KG1 (cell line): ENCODE measurements at places on chromosomes 4 and X.
A peak's percentile ranks its signal among the peaks of the same experiment; 100 is the strongest.

DNA sequence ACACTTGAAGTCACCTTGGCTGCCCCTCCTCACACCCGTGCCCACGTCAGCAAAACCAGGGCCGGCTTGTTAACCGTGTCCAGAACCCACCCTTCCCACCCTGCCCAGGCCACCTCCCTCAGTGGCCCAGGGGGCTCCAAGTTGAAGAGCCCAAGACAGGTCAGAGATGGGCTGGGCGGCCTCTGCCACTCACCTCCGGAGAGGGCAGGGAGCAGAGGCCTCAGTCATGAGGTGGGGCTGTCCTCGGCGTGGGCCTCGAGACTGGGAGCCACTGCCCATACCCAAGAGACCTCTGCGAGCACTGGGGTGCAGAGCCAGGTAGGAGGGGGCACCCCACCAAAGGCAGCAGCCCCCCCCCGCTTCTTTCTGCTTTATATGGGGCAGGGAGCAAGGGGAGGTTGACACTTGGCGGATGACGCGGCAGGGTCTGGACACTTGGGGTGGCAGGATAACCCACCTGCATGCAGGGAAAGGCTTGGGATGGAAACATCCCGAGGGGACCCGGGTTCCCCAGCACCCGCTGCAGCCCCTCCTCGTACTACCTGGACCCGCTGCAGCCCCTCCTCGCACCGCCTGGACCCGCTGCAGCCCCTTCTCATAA lies 38.0 kb upstream of the SPON2 start:
- DNase-seq: no peak

- no peak for DNase-seq
These were observed 1.1 kb downstream of the RNF150 start for GRCh38 chr4:141132072-141132708.

DNA sequence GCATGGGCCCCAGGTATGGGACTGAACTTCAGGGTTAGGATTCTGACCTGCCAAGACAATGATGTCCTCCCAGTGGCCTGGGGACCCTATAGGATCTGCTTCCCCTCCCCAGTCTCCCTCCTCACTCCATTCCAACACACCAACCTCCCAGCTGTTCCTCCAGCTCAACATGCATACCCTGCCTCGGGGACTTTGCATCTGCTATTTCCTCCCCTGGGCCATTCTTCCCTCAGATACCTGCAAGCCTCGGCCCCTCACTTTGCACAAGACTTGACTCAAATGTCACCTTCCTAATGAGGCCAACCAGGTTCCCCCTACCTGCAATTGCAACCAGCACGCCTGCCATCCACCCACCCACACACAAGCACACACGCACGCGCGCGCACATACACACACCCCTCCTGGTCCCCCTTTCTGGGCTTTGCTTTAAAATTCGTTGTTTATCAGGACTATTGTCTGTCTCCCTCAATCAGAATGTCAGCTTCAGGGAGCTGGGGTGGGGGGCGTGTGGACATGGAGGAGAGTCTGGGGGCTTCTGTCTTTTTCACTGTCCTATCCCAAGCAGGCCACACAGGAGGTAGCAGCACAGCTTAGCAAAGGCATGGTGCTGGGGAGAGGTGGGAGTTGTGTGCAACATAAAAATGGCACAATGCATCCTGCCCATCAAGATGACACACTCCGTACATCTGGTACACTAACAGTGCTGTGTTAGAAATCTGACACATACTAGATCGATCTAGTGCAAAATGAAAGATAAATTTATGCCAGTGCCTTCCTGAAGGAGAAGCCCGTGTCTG lies 20.6 kb upstream of the PPP2R2C start:
- DNase-seq: no peak

- DNase-seq: no peak
These were observed 72.7 kb downstream of the FNIP2 start for GRCh38 chr4:158841540-158841939.

GRCh38 chr4:183284258-183284785 lies 35.8 kb downstream of the CLDN22 start:
- DNase-seq: no peak

GRCh38 chr4:127642169-127642568 lies 9.4 kb downstream of the INTU start:
- no peak for DNase-seq

GRCh38 chr4:111946800-111947199 lies 198.5 kb upstream of the FAM241A start:
- no peak for DNase-seq

GRCh38 chr4:31415629-31416028 lies 695.5 kb downstream of the PCDH7 start:
- no peak for DNase-seq

- DNase-seq: no peak
These were observed 644 bp upstream of the EBP start for GRCh38 chrX:48520976-48521352.

GRCh38 chrX:37685381-37686359 lies at the start of gene XK:
Gene XK, plus strand, starts transcription at chrX:37685791. Its CDS starts 171 bp downstream, at chrX:37685962.
- peak; percentile 20 for DNase-seq

DNA sequence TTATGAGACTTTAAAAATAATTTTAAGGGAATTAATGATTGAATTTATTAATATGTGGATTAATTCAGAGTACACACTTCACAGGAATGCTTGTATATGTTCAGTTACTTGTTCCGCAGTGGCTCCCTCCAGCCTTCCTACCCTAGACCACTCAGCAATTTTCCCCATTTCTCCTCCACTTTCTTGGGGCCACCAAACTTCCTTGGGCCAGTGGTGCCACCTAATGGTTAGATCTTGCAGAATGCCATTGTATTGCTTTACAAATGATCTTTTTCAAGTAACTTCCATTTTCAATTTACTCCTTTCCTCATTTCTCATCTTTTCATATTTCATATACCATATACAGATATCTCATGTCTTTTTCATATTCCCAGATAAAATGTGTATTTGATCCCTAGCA lies 3.6 kb upstream of the RNF175 start:
- DNase-seq: no peak

DNA sequence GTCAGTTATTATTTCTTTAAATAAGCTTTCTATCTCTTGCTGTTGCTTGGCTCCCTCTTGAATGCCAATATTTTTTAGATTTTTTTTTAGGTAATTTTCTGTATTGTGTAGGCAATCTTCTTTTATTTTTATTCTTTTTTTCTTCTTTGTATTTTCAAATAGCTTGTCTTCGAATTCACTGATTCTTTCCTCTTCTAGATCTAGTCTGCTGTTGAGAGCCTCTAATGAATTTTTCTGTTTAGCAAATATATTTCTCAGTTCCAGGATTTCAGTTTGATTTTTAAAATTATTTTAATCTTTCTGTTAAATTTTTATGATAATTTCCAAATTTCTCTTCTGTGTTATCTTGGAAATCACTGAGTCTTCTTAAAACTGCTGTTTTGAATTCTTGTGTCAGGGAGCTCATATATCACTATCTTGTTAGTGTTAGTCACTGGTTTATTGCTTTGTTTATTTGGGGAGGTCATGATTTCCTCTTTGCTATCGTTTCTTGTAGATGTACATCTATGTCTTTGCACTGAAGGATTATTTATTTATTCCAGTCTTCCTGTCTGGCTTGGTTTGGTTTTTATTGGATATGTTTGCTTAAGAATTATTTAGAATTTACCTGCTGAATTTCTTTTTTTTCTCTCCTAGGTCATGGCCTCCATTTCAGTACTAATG lies 39.9 kb upstream of the GPRIN3 start:
- DNase-seq: no peak

- no peak for DNase-seq
These were observed 50.4 kb downstream of the GAK start for GRCh38 chr4:881709-882108.

DNA sequence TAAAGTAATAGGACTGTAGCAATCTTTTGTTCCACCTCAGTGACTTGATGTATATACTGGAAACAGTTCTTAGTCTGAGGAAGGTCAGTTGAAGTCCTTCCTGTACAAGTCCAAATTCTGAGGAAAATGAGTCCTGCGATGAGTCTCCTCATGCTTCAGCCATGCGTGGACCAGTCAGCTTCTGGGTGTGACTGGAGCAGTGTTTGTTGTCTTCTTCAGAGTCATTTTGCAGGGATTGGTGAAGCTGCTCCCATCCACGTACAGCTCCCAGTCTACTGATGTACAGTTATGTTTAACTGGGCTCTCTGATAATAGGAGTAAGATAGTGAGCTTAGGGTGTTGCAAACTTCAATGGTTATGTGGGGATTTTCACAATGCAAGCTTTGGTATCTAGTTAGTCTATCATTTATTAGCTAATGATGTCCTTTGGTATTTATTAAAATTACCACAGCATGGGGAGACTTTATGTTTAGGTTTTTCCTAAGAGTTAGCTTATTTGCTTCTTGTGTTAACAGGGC lies 3.4 kb downstream of the UGT2B17 start:
- DNase-seq: no peak

- no peak for DNase-seq
These were observed 166.6 kb downstream of the LHFPL1 start for GRCh38 chrX:112513154-112513553.

DNA sequence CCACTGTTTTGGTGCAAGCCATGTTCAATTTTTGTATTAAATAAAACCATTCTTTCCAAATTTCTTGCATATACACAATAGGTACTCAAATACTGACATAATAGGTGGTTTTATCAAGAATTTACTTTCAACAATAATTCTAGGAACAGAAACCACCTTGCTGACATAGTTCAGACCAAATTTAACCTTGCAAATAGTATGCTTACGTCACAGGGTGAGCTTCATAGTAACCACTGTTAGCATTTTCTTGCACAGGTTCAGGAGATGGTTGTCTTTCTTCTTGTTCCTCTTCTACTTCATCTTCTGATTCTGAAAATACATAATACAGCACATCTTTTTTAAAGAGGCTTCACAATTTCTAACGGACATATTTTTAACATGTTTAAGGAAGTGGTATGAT lies 17.6 kb downstream of the G3BP2 start:
- no peak for DNase-seq

DNA sequence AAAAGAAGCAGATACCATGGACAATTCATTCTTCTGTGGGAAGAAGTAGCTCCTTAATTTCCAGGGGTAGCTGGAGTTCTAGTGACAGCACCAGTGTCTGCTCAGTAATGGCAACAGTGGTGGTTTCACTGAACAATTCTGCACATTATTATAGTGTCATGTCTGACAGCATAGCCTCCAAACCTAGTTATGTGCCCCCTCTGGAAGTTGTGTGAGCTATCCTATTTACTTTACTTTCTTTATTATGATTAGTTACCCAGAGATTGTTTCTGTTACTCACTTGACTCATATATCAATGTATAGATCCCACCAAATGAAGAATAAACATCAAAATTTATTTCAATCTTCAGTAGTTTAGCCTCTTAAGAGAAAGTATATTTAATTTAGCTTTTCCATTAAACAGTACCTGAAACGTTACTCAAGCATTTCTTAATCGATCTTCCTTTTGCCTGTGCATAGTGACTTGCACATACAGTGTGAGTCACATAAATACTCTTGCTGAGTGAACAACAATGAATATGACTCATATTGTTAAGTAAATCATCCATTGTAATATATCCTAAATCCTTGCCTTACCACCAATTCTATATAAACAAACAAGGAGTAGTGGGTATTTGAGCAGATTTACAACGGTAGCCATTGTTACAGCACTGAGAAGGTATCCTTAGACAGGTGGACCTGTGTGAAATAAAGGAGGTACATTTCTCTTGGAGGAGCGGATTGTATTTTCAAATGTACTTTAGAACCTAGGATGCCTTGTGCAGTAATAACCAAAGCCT lies 534.7 kb downstream of the ANKRD50 start:
- no peak for DNase-seq

GRCh38 chrX:18973527-18974192 lies 10.3 kb downstream of the PHKA2 start:
- no peak for DNase-seq

DNA sequence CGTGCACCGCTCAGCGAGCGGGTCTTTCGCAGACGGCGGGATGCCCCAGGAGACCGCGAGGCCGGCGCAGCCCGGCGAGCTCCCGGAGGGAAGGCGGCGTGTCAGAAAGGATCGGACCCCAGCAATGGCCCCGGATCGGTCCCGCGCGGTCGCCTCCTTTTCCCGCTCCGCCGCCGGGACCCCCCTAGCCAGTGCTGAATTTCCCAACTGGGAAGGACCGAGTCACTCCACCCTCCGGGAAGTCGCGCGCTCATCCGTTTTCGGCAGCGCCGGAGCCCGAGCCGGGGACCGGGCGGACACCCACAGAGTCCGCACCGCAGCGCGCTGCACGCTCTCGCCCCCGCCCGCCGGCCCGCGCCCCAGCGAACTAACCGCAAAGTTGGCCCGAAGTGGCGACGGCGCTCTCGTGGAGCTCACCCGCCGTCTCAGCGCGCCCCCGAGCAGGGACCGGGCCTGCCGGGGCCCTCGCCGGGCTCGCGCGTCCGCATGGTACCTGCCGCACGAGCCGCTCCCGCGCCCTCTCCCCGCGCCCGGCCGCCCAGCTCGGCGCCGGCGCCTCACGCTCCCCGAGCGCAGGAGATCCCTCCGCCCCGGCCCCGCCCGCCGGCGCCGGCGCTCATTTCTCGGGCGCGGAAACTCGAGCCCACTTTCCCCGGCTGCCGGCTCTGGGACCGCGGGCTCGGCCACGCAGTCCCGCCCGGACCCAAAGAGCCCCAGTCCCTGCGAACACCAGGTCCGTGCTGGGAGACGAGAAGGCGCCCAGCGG lies at the start of gene FAT1:
FAT1 (minus strand) TSS at position 565 of the 766 bp plus-strand sequence. CDS start 14,029 bp downstream, outside the sequence.
- DNase-seq: no peak

DNA sequence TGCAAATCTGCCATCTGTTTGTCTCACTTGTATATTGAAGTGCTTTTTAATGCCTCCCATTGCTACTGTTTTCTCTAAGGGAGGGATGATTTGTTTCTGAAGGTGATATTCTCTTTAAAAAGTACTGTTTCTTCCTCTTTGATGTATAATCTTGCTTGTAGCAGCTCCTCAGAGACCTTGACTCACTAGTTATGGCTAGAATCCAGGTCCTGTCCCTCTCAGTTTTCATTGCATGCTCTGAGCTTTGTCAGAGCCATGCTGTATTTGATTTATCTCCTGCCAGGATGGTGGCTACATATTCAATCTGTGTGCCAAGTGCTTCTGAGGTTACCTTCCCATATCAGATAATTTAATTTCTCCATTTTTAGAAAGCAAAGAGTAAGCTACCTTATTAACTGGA lies 56.0 kb downstream of the GLUD2 start:
- DNase-seq: no peak

DNA sequence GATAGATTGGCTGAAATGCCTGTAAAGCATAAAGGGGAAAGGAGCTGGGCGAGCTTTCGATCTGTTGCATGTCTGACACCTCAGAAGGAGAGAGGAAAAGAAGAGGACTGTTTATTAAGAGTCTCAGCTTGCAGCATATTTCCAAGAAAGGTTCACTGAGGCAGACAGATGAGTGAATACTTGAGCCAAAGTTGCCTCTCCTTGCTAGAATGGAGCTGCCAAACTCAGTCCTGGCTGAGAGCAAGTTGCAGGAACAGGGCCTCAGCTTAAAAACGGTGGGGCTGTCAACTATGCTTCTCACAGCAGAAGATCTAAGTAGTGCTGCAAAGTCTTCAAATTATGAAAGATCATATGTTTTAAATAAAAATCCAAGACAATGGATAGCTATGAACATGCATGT lies 707.5 kb downstream of the PCDH7 start:
- no peak for DNase-seq
